ENCODE measurements at places on chromosomes 6 and 20. TPM values are rescaled to one million over a fixed set of nuclear protein-coding genes. Genes with fewer than 3 reads are reported as not detected.

OR2J3 gene
- total RNA-seq, result not detected

VARS1 gene
- 91.3 TPM for total RNA-seq

UBD gene
- total RNA-seq, result not detected

REM1 gene
- 0.19 TPM for total RNA-seq

Measured in regular cardiac myocyte (primary cell).